Peyer's patch (tissue), 4 donors: ENCODE measurements at places on chromosomes 7 and 10. TPM values are rescaled to one million over a fixed set of nuclear protein-coding genes. Genes with fewer than 3 reads are reported as not detected.

DNA sequence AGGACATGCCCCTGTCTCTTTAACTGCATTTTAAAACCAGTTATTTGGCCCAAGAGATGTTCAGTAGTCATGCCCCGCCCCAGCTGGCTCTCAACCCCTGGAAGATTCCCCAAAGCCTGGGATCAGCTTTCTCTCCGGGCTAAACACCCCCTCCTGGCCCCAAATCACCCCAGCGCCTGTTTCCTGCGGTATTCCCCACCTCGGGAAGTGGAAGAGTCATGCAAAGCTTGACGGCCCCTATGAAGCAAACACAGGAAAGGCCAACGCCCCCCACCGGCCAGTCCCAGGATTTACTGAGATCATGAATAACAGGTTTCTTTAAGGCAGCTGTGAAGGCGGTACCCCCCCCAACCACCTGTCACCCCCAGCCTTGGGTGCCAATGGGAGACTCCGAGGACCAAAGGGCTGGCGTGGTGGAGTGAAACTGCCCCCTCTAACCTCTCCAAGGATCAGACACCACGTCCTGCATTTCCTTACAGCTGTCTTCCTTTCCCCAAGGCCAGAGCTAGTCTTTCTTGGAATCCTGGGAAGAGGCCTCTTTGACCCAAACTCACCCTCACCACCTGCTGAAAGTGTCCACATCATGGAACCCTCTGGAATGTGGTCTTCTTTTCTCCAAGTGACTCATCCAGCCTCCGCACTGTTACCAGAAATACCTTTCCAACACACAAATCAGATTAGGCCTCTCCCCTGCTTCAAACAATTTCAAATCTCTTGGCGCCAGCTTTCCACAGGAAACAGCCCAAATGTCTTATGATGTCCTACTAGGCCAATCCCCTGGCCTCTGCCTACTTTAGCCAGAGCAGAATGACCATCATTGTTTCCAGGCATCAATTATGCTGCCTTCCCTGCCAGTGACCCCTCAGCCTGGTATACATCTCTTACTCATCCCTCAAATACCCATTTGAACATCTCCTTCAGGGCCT is 301.5 kb downstream of the ZEB1 start:
- no peak for DNase-seq

DNA sequence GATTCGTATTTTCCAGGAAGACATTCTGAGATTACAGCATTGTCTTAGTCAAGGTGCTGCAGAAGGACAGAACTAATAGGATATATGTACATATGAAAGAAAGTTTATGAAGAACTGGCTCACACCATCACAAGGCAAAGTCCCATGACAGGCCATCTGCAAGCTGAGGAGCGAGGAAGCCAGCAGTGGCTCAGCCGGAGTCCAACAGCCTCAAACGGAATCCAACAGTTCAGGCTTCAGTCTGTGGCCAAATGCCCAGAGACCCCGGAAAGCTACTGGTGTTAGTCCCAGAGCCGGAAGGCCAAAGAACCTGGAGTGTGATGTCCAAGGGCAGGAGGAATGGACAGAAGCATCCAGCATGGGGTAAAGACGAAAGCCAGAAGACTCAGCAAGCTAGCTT is 4.4 kb upstream of the ZFAND2A start:
- DNase-seq, result no peak

DNA sequence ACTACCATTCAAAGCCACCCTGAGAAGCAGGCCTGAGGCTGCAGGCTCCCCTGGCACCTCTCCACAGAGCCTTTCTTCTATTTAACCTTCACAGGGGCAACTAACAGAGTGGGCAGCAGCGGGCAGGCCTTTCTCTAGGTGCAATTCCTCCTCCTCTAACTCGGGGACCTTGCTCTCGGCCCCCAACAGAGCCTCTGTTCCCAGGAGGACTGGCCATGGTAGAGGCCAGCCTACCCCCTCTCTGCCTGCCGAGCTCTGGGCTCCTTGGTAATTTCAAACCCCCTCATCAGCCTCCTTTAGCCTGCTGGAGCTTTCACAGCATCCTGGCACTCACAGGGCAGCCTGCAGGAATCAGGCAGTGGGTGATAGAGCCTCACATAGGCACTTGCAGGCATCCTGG is 920.8 kb upstream of the ZNF722 start:
- DNase-seq, result no peak

DNA sequence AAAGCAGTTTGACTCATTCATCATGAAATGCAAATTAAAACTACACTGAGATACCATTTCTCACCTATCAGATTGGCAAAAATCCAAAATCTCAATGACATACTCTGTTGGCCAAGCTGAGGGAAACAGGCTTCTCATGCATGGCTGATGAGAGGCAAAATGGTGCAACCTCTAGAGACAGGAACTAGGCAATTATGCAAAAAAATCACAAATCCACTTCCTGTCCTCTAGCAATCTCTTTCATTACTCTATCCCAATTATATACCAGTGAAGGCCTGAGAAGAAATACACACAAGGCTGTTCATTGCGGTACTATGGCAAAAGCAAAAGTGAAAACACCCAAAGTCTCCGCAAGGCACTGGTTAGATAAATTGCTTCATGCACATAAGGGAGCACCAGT is 25.9 kb upstream of the PTPRN2 start:
- no peak for DNase-seq

DNA sequence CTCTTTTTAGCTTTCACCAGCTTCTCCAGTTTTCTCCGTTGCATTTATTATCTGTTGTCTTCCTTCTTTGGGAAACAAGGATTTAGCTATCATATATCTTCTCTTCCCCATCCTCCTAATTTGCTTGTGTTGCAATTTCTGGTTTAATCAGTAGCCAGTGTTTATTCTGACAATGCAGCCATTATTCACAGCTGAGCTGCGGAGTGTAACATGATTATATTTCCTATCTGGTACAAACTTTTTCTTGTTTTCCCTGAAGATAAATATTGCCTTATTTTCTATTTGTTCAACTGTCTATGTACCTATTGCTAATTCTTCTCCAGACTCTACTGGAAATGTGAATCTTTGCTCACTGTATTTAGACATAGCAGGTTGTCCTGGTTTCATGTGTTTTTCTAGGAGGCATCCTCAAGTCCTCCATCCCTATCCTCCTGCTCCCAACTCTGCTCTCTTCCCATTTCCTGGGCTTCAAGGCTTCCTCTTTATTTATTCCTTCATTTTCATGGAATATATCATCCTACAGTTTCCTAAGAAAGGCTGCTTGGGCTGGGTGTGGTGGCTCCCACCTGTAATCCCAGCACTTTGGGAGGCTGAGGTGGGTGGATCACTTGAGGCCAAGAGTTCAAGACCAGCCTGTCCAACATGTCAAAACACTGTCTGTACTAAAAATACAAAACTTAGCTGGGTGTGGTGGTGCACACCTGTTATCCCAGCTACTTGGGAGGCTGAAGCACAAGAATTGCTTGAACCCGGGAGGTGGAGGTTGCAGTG is 72.4 kb upstream of the KDM7A start:
- DNase-seq, result no peak

GRCh38 chr7:108813251-108814014 is 243.8 kb downstream of the DNAJB9 start:
- DNase-seq, result no peak

GRCh38 chr10:22824520-22824919 is 103.3 kb upstream of the ARMC3 start:
- no peak for DNase-seq

GRCh38 chr7:81691199-81691821 is 78.5 kb downstream of the HGF start:
- DNase-seq, result no peak

GRCh38 chr7:25951414-25952260 is 200.4 kb upstream of the NFE2L3 start:
- no peak for DNase-seq

DNA sequence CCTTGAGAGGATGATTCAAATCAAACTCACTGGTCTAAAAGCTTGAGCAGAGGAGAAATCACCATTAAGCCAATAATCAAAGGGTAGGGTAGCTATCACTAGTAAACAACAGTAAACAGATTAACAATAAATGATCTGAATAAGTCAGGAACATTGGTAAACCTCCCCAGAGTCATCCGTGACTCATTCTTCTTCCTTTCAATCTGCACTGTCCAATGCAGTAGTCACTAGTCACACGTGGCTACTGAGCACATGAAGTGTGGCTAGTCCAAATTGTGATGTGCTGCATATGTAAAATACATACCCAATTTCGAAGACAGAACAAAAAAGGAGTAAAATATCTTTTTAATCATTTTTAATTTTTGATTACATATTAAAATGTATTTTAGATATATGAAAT is 64.0 kb downstream of the ERCC6 start:
- no peak for DNase-seq

DNA sequence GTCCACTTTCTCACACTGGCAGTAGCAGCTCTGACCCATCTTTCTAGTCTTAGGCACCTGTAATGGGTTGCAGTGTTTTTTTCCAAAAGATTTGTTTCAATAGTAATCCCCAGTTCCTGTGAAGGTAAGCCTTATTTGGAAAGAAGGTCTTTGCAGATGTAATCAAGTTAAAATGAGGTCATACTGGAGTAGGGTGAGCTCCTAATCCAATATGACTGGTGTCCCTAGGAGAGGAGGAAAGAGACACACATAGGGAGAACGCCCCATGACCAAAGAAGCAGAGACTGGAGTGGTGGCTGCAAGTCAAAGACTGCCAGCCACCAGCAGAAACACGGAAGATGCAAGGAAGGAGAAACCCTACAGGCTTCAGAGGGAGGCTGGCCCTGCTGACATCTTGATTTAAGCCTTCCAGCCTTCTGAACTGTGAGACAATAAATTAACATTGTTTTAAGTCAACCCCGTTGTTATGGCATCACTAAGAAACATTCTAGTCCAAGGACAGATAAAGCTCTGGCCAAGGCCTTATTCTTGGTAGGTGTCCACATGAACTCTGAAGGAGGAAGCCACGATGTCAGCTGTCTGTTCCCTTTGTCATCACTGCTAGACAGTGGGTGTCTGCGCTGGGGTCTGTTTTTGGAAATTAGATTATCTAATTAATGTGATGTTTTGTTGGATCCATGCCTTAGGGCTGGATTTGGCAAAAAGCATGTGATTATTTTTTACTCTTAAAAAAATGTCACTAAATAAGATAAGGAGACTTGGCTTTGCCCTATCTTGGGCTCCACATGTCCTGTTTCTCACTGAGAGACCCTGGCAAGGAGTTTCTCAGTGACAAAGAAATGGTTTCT is 214.9 kb downstream of the KCNMA1 start:
- no peak for DNase-seq

- no peak for DNase-seq
These were observed 34.1 kb upstream of the NPFFR1 start for GRCh38 chr10:70317943-70318318.

- DNase-seq, result peak; percentile 64
These were observed 7.0 kb upstream of the PDCD4 start for GRCh38 chr10:110864662-110865140.

DNA sequence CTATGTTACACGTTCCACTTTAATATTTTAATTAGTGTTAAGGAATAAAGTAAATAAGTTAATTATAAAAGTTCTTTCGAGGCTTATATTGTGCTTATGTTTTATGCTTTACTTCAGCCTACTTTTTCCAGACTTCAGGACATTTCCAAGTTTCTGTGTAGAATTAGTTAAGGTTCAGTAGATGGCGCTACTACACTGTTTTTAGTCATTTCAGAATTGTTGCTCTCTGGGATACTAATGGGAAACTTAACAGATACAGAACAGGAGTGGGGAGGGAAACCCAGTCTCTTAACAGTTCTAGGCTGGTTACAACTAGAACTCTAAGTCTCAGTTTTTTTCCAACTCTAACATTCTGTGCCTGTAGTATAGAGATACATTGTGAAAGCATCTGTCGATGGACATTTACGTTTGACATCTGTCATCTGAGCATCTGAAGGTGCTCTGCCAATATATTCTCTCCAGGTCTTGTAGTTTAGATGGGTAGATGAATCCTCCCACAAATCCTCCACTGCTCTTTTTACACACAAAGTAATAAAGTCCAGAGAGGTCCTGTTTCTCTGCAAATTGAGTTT is 56.8 kb upstream of the FAM171A1 start:
- DNase-seq, result no peak

DNA sequence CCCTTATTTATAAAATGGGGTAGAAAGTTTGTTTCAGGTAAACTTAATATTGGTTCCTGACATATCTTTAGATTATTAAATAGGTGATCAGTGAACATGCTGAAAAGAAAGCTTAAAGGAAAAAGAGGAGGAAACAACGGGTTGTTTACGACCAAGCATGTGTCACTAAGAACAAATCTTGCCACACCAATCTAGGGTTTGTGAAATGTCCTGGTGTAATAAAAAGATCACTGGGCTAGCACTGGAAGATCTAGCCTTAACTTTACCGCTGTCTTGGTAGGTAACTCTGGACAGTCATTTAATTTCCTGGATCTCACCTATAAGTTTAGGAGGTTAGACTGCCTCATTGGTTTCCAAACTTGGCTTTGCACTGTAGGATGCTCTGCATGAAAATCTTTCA is 19.0 kb downstream of the VPS26A start:
- no peak for DNase-seq

DNA sequence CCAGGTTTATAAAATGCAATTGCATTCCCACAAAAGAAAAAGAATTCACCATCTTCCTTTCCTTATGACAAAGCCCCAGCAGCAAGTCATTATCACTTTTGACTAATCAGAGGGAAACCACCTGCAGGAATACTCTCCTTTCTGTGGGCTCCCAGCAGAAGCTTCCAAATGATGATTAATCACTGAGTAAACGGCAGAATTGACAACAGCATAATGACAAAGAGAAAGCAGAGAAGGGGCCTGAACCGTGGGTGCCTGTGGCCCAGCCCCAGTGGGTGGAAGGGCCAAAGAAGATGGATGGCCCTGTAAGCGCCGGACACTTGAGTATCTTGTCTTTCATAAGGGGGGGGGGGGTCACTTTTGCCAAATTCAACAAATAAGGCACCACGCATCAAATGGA is 152.4 kb upstream of the NRBF2 start:
- DNase-seq, result no peak

DNA sequence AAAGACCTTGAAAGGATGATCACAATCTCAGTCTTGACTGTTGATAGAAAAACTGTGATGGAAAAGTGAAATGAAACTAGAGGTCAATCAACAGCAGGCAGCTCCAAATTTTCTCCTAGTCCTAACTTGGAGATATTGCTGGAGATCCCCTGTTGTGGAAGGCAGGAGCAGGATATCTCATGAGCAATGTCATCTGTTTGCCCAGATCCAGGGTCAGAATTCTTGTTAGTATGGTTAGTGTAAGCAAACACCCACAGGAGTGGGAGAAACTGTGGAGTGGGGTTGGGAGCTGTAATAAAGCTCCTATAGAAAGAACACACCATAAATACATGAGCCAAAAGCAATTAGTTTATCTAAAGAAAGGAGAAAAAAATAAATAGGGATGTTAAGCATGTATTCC is 169.0 kb downstream of the AKR1D1 start:
- no peak for DNase-seq

Gene SEMA3E
- 2.1 TPM for total RNA-seq

Gene KLLN
- 0.40 TPM for total RNA-seq

Gene PDZD7
- 58.7 TPM for total RNA-seq
